Activated CD8-positive, alpha-beta T cell treated with anti-CD3 and anti-CD28 coated beads, Interleukin-2, amount 10 ng/mL, durations not matched to agents 7 days and 5 days (primary cell): ENCODE measurements at places on chromosomes 2 and 18.

- peak; percentile 65 for DNase-seq
Observed at GRCh38 chr2:61419129-61419528, 51.8 kb downstream of the USP34 start.

GRCh38 chr2:206086716-206087350, 859 bp upstream of the INO80D start:
- no peak for DNase-seq

- no peak for DNase-seq
Observed at GRCh38 chr2:239611222-239611795, 210.5 kb upstream of the HDAC4 start.

- no peak for DNase-seq
Observed at GRCh38 chr2:68569604-68570003, 73.8 kb upstream of the PROKR1 start.

GRCh38 chr18:31741097-31741735, 19.5 kb downstream of the SLC25A52 start:
- DNase-seq: peak; percentile 72

- no peak for DNase-seq
Observed at GRCh38 chr2:44100351-44100750, 68.3 kb upstream of the PPM1B start.

DNA sequence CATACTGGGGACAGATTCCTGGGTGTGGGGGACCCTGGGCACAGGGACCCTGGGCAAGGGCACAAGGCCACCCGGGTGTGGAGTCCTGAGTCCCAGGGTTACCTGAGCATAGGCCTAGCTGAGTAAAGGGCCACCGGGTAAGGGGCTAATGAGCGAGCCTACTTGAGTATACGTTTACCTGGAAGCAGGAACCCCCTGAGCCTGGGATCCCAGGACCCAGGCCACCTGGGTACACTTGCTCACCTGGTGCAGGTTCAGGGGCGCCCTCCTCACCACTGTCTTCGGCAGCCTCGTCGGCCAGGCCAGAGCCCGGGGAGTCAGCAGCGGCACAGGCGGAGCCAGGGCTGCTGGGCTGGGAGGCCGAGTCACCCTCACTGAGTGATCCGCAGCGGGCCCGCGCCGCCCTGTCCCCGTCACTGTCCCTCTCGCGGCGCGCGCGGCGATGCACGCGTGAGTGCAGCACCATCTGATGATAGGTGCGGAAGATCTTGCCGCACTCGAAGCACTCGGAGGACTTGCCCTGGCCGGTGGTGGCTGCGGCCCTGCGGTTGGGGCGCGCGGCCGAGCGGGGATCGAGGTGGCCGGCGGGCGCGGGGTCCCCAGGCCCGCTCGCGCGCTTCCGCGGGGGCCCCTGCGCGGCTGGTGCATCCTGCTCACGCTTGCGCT, 53.9 kb downstream of the ZNF516 start:
- DNase-seq: no peak

GRCh38 chr2:136110526-136110925, 7.4 kb downstream of the CXCR4 start:
- DNase-seq: no peak

DNA sequence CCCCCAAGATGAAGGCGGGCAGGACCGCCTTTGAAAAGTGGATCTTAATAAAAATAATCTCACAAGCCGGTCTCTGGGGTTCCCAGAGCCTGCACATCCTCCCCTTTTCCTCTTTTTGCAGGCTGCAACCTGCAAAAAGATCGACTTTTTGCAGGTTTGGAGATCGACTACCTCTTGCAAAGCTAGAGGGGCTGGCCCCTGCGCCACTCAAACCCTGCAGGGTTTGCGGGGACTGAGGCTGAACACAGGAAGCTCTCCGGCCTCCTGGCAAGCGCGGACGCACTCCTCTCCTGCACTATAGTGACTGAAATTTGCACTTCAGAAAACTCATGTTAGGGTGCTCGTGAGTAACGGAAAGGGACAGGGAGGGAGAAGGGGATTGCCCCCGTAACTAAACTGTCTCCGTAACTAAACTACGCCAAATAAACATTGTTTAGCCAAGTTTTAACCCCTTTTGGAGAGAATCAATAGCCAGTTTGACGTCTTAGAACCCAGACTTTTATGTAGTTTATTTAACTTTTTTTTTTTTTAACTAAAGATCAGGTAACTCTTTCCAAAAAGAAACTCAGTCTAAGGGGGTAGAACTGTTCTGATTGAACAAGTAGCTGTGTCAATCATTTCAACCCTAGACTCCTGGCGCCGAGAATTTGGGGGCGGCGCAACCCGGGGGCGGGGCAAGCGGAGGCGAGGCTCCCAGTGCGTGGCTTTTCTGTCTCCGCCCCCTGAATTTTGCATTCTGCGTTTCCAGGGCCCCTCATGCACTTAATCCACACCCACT, 2.5 kb downstream of the IGFBP5 start:
- DNase-seq: peak; percentile 89

DNA sequence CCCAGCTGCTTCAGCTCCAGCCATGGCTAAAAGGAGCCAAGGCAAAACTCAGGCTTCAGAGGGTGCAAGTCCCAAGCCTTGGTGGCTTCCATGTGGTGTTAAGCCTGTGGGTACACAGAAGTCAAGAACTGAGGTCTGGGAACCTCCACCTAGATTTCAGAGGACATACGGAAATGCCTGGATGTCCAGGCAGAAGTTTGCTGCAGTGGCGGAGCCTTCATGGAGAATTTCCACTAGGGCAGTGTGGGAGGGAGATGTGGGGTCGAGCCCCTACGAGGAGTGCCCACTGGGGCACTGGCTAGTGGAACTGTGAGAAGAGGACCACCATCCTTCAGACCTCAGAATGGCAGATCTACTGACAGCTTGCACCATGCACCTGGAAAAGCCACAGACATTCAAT, 76.1 kb upstream of the KCTD1 start:
- DNase-seq: no peak

DNA sequence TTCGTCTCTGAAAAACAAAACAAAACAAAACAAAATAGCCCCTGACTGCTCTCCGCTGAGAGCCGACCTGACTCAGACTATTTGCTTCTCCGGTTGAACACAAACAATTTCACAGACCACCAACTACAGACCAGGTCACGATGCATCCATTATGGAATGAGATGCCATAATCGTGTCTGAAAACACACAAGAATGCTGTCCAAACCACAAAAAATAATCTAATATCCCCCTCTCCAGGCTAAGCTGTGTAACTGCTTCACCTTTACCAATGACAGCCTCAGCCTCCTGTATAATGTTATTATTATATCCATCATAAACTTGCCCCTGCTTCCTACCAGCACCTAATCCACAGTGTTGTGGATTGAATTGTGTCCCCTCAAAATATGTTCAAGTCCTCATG, 114.7 kb downstream of the DNAH6 start:
- no peak for DNase-seq

DNA sequence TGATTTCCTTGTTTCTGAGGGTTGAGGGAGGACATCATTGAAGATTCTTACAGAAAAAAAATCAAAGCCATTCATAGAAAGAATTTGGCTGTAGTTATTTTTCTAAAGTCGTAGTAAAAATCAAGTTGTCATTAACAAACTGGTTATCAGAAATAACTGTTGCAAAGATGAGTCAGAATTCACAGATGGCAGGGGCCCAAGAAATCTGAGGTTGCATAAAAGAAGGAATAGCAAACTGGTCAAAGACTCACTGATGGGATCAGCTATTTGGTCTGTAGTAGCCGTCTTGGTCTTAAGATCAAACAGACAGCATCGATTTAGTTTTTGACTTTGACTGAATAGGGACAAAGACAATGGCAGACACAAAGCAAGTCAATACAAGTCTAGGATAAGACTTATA, 334.3 kb downstream of the FIGN start:
- DNase-seq: no peak

GRCh38 chr2:195488567-195488966, 168.5 kb upstream of the SLC39A10 start:
- no peak for DNase-seq

GRCh38 chr18:58476516-58477256, 152.2 kb downstream of the ALPK2 start:
- DNase-seq: no peak

GRCh38 chr18:336713-337112, 68.9 kb upstream of the THOC1 start:
- no peak for DNase-seq

DNA sequence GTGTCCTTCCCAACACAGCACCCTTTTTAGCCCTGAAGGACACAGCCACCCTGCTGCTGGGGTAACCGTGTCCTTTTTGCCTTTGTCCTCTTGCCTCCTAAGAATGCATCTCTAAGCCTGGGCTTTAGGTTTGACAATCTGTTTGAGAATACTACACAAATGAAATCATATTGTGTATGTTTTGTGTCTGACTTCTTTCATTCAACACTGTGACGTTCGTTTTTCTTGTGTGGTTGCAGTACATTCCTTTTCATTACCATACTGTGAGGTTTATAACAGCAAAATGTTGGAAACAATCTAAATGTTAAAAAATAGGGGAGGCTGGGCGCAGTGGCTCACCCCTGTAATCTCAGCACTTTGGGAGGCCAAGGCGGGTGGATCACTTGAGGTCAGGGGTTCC, 11.2 kb downstream of the ASPRV1 start:
- DNase-seq: no peak

- DNase-seq: no peak
Observed at GRCh38 chr2:175293776-175294175, 112.3 kb upstream of the ATP5MC3 start.

DNA sequence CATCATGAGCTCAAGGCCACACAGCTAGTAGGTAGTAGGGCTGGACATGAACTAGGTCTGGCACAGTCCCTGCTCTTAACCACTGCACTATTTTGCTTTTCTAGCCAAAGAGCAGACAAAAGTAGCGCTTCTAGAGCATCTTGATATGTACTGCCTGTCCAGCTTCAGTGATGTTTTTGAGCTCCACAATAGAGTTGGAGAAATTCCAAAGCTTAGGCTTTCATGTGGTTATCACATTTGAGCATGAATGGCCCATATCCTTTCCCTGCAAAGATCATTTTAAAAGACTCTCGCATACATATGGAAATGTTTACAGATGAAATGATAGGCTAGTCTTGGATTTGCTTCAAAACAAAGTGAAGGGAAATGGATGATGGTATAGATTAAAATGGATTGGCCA, 128.7 kb downstream of the MAP3K20 start:
- no peak for DNase-seq

- DNase-seq: no peak
Observed at GRCh38 chr2:11228692-11229091, 73.4 kb downstream of the SLC66A3 start.

DNA sequence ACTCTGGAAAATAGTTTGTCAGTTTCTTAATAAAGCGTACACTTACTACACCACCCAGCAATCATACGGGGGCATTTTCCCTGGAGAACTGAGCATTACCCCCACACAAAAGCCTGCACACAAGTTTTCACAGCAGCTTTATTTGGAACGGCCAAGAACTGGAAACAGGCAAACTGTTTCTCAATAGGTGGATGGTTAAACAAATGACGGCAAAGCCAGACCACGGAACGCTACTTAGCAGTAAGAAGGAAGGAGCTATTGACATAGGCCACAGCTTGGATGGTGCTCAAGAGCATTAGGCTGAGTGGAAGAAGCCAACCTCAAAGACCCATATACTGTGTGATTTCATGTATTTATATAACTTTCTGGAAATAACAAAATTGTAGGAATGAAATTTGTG, 9.0 kb downstream of the MALL start:
- DNase-seq: no peak

DNA sequence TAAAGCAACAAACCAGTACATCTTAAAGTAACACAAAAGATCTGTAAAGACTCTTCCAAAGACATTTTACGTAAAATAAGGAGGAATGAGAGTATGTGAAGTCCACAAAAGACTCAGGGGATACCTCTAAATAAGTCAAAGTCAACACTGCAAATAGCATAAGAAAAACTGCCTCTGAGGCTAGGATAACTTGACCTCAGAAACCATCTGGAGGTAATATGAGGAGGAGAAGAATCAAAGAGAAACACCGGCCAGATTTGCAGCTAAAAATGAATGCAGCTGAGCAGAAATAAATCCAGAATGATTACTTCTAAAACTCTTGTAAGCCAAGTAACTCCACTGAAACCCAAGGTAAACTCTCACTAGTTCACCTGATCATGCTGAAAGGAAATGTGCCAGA, 52.2 kb upstream of the ERMN start:
- no peak for DNase-seq

DNA sequence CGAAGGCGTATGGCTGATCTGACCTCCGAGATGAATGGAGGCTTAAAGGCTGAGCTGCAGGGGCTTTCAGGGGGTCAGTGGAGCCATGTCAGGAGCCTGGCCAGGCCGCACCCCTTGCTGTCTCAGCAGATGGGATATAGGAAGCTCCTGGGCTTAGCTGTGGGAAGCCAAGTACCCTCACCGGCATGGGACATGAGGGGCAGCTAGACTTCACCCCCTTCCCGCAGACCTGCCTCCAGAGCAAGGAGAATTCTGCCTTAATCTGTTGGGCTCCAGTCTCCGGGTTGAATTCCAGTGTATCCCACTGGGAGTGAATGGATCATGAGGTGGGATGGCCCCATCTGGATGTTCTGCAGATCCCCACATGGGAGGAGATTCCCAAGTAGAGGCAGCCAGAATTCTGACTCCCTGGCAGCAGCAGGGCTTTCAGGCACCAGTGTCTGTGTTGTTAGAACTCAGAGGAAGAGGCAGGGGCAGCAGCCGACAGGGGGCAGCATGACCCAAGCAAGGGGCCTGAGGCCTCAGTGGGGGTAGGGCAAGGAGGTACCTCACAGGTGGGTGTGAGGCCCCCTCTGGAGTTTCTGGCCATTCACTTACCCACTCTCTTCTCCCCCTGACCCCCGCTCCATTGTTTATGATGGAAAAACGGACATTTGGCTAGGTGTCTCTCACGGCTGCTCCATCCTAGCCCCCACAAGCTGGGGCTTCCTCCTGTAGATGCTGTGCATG, 19.1 kb downstream of the CAPG start:
- DNase-seq: peak; percentile 82

GRCh38 chr2:236289766-236290462, 25.7 kb upstream of the ASB18 start:
- DNase-seq: no peak

- DNase-seq: no peak
Observed at GRCh38 chr2:140338795-140339194, 1558.6 kb upstream of the NXPH2 start.

- DNase-seq: no peak
Observed at GRCh38 chr2:66032226-66032775, 402.6 kb upstream of the MEIS1 start.

- DNase-seq: no peak
Observed at GRCh38 chr2:66030553-66030952, 404.4 kb upstream of the MEIS1 start.

- no peak for DNase-seq
Observed at GRCh38 chr18:59851784-59852399, 47.9 kb upstream of the PMAIP1 start.

DNA sequence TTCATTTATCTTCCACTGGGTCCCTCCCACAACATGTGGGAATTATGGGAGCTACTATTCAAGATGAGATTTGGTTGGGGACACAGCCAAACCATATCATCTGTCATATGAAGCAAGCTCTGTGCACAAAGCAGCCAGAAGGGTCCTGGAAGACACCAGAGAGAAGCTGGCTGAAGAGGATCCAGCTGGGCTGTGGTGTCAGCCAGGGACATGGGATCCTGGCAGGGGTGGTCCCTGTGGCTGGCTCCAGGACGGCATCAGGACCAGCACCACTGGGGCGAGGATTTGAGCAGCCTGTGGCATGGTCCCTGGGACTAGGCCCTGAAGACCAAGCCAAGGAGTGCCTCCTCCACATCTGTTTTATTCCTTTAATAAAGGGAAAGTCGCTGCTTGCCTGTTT, 84.8 kb upstream of the HDAC4 start:
- DNase-seq: no peak
